ENCODE measurements at places on chromosomes 6 and 20. TPM values are rescaled to one million over a fixed set of nuclear protein-coding genes. Genes with fewer than 3 reads are reported as not detected.

Gene GPR6
- 7.3 TPM for polyA plus RNA-seq

Gene GSTA1
- not detected for polyA plus RNA-seq

Gene ADGRF5
- not detected for polyA plus RNA-seq

Gene ECT2L
- polyA plus RNA-seq: not detected

Gene ZBTB46
- polyA plus RNA-seq: 15.0 TPM

Gene NRSN1
- polyA plus RNA-seq: 24.5 TPM

Gene CEBPB
- 0.94 TPM for polyA plus RNA-seq

Gene TFAP2C
- not detected for polyA plus RNA-seq

Gene DCDC2
- 0.57 TPM for polyA plus RNA-seq

Gene GNAS-AS1
- polyA plus RNA-seq: 0.64 TPM

Gene PTCRA
- not detected for polyA plus RNA-seq

Gene FOXS1
- polyA plus RNA-seq: not detected

Gene TCP1
- 379 TPM for polyA plus RNA-seq
